ENCODE measurements at places on chromosomes 11 and 22. TPM values are rescaled to one million over a fixed set of nuclear protein-coding genes. Genes with fewer than 3 reads are reported as not detected.

- no peak for DNase-seq
These were observed 511.2 kb upstream of the RAG2 start for GRCh38 chr11:37109286-37109585.

DNA sequence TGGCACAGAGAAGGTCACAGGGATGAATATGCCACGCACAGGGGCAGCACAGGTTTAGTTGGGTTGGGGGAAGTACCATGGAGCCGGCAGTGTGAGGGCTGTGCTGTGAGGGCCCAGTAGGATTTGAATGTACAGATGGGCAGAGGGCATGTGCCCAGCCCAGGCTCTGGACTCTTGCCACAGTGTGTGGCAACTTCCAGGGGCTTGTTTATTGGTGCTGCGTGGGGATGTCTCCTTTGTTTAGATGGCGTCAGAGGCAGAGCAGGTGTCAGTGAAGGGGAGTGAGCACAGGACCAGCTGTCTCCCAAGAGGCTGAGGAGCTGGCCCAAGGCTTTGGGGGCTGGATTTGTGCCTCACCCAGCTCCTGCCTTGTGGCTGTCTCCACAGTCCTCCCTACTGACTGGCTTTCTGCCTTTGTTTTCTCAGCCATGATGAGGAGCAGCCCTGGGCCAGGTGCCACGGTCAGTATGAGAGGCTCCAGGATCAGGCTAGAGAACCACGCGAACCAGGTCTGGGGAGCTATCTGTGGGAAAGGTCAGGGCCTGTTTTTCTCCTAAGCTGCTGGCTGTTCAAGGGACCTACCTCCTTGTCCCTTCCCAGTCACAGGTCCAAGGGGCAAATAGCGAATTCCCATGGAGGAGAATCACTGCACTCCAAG lies 21.9 kb downstream of the SUN2 start:
- no peak for DNase-seq

DNA sequence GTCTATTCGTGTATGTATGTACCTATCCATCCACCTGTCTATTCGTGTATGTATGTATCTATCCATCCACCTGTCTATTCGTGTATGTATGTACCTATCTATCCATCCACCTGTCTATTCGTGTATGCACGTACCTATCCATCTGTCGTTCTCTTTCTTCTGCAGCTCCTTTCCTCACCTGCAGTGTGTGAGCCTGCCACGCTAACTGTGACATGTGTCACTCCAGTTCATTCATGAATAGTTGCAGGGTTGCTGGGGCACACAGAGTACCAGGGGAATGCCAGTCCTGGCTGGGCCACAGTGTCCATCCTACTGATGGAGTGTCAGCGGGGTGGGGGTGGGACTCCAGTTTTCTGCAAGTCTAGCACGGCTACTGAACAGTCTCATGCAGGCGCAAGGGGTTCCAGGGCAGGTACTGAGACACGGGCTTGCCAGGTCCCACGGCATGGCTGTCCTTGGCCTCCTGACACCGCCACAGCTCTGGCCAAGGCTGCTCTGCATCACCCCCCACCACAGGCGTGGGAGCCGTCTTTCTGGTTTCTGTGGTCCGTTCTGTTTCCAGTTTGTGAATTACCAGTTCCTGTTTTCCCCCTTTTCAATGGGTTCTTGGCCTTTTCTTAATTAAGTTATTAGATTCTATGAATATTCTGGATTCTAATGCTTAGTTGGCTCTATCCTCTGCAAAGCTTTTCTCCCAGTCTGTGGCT lies 88.8 kb upstream of the CLDN5 start:
- no peak for DNase-seq

DNA sequence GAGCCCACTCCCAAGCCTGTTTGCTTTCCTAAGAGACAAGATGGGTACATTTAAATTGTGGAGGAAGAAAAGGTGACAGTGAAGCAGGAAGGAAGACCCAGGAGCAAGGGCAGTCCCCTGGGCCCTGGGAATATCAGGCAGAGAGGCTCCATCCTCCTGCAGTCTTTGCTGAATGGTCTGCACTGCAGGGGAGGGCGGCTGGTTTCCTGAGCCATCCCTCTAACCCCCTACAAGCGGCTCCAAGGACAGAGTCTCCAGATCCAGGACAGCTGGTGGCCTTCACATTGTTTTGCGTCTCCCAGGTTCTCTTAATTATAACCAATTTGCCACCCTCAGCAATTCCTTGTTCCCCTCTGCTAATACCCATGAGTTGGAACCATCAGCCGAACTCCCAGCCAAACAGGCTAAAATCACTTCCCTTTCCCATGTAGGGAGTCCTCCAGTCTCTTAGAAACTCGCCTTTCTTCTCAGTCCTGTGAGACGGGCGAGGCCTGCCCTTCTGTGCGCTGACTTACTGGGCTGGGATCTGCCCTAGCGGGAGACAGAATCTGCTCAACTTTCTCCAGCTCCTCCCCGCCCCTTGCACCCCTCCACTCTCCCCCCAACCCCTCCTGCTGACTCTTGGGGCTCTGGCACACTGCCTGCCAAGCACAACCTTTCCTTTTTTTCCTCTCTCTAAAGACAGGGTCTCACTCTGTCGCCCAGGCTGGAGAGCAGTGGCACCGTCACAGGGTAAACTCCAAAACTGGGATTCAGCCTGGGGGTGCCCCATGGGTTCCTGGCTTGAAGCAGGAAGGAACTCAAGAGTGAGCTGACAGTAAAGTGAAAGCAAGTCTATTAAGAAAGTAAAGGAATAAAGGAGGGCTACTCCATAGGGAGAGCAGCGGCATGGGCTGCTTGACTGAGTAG lies 53.4 kb upstream of the EMID1 start:
- DNase-seq, result no peak

DNA sequence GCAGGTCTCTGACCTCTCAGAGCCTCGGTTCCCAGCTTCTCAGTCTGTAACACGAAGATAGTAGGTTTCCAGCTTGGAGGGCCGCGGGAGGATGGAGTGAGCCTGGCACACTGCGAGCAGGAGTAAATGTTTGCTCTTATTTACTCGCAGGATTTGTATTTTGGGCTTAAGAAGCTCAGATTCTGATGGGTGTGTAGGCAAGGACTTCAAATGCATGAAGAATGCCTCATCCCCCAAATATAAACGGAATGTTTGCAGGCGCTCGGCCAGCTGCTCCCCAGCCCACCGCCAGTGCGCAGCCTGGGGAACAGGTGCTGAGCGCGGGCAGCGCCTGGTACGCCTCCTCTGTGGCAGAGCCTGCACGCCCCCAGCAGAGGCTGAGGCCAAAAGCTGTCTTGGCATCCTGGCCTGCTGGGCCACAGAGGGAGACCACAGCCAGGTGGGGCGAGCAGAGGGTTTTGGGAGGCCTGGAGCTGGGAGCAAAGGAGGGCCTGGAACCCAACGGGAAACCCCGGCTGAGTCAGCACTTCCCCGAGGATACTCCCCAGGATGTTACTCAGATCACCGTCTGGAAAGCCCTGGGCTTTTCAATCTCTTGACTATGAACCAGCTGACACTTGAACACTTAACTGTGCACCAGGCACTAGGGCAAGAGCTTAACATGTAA lies 9.4 kb downstream of the EHD1 start:
- no peak for DNase-seq

DNA sequence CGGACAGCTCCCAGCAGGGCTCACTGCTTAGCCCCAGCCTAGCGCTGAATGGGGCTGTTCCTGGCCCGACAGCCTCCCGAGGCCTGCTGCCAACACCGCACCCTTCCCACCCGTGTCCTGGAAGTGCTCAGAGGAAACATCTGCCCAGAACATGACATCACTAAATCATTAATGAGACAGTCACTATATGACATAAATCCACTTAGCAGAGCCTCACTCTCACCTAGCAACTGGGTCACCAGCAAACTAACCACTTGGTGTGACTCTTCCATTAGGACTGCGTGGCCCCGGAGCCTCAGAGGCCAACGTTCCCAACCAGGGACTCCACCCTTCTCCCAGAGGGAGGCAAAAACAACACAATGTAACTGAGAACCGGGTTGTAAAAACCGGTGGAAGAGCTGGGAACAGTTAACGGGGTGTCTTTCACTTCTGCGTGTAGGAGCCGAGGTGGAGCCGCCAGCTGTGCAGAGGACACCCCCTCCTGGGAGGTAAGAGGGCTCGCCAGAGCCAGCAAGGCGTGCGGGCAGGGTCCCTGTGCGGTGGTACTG lies 21.4 kb upstream of the PACSIN2 start:
- no peak for DNase-seq

DNA sequence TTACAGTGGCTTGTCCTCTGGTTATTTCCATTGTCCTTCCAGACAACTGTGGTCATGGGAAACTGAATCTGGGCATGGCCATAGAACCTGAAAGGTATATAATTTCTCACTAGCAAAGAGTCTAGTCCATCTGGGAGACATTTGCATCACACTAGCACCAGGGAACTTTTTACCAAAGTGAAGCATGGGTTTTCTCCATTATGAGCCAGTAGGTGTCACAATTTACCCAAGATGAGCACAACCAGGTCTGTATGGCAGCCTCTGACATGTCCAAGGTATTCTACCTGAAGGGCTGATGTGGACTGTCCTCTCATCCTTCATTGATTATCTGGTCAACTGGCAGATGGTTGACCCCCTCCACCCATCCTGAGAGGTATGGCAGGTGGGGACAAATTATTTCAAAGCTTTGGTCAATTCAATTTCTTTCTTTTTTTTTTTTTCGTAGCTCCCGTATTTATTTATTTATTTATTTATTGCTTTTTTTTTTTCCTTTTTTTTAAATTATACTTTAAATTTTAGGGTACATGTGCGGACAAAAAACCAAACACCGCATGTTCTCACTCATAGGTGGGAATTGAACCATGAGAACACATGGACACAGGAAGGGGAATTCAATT lies 425.9 kb downstream of the TMEM135 start:
- no peak for DNase-seq

DNA sequence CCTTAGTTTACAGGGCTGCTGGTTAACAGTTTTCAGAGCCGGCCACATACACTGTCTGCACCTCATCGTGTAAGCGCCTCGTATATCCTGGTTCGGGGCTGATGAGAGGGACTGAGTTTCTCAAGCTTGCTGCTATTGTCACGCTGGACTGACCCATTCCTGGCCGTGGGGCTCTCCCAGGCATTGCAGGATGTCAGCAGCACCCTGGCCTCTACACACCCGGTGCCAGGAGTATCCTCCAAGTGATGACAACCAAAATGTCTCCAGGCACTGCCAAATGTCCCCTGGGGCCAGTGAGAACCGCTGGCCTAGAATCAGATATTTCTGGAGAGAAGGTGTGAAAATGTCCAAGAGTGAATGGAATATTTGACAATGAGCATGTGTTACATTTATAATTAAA lies 82.8 kb downstream of the ST3GAL4 start:
- DNase-seq, result no peak

DNA sequence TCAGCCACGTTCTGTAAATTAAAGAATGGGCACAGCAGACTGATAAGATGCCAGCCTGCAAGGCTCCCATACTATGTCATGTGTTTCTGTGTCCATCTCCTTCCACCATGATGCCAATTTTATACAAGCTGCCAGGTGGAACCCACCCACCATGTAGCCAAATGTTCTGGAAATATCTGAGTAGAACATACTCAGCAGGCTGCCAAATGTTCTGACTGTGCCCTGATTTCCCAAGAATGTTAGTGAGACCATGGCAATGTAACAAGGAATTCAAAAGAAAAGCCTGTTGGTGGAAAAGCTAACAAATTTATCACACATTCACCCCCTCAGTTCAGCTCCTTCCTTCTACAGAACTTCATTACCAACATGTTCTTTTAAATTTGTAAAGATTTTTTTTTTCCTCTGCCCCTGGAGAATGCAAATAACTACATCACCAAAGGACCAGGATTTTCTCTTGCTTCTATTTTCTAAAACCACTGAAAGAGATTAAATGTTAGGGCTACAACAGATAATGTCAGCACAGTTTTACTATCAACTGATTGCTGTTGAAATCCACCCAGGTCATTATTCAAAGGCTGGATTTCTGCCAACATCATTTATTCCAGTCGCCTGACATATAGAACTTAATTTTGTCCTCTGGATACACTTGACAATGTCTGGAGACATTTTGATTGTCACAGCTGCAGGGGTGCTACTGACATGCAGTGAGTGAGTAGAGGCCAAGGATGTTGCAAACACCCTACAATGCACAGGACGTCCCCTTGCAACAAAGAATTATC lies 3.1 kb downstream of the DMC1 start:
- DNase-seq, result no peak

DNA sequence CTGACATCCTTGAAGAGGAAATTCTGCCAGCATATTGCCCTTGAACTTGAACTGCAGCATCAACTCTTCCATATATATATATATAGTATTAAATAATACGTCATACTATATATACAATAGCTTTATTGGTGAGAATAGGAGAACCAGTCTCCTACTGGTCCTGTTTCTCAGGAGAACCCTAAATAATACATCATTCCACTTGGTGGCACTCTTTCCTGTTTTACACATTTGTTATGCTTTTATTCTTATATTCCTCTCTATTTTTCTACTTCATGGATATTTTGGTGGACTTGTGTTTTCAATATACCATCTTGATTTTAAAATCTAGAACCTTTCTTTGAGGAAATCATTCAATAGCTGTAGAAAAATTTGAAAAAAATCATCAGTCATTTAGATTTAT lies 193.3 kb downstream of the TRPC6 start:
- DNase-seq, result no peak

GRCh38 chr11:102590276-102591049 lies 34.7 kb downstream of the MMP20 start:
- DNase-seq, result no peak

XKR3 gene
- total RNA-seq, result not detected

GRCh38 chr11:6598555-6598954 lies 4.9 kb downstream of the RRP8 start:
- DNase-seq, result no peak

GRCh38 chr11:12968826-12969225 lies 40.3 kb upstream of the RASSF10 start:
- DNase-seq, result no peak

- no peak for DNase-seq
These were observed 1.0 kb downstream of the SYT12 start for GRCh38 chr11:67023957-67024353.
